COLO829 (cell line): ENCODE measurements at places on chromosomes 5 and 9.

DNA sequence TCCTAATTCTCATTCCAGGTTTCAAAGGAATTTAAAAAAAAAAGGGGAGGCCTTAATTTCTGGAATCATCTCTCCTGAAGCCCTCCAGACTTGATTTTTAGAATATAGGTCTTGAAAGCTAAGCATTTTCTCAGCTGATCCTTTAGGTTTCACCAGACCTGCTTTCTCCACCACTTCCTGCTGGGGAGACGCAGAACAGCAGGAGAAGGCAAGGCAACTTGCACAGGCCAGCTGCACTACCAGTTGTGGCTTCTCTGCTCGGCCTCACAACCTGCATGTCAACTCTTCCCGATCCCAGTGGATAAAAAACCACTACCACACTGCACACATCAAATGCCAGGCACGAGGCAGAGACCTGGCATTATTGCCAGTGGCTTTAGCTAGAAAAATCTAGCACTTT, 119.8 kb downstream of the SIL1 start:
- no peak for DNase-seq

- no peak for DNase-seq
These were observed 13.7 kb upstream of the CXCL14 start for GRCh38 chr5:135592312-135593045.

- DNase-seq = no peak
These were observed 25.5 kb downstream of the AGTPBP1 start for GRCh38 chr9:85716031-85716877.

DNA sequence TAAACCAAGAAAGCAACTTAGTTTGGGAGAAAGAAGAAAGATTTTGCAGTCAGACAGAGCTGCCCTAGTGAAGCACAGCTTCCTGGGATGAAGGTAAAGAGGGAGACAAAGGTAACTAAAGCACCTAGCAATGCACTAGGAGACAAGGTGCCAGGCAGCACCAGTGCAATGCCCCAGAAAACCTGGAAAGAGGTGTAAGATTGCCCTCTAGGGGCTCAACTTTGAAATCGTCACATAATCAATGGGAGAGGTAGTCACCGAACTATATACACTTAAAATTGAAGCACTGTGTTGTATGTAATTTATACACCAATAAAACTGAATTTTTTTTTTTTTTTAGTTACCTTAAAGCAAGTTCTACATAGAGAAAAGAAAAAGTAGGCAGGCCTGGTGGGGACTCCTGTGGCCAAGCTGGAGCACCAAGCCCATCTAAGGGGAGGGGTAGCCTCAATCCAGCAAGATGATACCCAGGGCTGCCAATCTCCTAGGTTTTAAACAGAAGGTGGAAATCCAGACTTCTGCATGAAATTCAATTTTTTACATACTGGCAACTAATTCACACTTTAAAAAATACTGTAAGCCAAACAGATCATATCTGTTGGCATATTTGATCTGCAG, 48.2 kb downstream of the CDK5RAP2 start:
- DNase-seq = peak; percentile 34

DNA sequence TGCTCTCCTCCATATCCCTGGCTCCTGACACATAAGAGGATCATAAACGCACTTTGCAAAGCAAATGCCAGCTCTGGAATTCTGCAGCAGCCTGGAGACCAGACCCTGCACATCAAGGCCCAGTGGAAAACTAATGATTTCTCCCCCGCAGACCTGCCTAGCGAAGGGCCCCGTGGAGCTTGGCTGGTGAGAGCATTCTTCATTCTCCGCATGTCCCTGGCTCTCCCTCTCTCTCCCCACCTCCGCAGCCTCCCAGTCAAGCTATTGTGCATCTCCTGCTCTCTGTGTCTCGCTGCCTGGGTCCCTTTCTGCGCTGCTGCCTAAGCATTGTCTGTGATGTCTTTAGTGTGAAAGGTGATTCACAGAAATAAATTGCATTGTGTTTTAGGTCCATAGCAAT, 46.7 kb downstream of the GRIA1 start:
- DNase-seq = no peak

DNA sequence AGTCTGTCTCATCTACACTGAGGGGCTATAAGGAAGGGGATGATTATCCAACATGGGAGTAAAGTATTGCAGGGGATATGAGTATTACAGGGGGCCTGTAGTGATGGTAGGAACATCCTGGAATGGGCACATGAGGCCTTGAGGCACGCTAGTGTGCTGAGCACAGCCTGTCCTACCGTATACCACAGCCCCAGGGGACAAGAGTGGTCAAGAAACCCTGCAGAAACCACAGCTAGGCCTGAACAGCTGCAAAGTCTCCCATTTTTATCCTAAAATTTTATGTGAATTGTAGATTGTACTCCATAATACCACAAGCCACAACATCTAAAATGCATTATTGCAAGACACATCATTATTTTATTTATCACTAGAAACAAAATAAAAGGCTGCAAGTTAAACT, 136.3 kb upstream of the ASTN2 start:
- DNase-seq = no peak

DNA sequence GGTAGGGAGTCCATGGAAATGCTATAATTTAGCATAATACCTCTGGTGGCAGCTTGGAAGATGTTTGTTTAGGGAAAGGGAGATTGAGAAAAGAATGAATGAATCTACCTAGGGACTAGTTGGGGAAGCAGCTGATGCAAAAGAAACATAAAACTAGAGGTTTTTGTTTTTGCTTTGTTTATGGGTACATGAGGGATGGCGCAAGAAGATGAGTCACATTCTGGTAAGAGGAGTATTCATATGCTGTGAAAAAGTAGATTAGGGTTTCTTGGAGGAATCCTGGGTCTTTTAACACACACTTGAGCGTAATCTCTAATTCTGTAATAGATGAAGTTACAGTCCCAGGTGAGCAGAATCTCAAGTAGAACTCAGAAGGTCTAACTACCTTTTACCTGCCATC, 17.1 kb downstream of the C9orf43 start:
- no peak for DNase-seq

DNA sequence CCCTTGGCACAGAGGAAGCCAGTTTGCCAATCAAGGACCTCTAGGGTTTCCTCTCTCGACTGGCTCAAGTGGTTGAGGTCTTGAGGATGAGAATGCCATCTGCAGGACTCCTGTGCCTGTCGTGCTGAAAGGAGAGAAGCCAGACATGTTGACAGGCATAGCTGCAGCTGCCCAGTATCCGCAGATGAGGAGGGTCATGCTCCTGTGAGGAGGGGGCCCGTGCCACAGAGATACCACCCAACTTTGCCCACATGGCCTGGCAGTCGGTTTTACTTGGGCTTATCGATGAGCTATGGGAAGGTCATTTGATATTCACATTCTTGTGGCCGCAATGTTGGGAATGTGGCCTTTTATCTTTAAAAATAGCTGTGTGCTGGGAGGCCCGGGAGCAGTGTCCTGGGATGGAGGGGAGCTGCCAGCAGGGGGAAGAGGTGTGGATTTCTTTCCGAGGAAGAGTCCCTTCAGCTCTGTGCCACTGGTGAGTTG, 17.4 kb downstream of the FRMPD1 start:
- no peak for DNase-seq

GRCh38 chr5:104347119-104347708, 784.6 kb upstream of the NUDT12 start:
- no peak for DNase-seq

- no peak for DNase-seq
These were observed 12.0 kb downstream of the SNX18 start for GRCh38 chr5:54529565-54529964.

DNA sequence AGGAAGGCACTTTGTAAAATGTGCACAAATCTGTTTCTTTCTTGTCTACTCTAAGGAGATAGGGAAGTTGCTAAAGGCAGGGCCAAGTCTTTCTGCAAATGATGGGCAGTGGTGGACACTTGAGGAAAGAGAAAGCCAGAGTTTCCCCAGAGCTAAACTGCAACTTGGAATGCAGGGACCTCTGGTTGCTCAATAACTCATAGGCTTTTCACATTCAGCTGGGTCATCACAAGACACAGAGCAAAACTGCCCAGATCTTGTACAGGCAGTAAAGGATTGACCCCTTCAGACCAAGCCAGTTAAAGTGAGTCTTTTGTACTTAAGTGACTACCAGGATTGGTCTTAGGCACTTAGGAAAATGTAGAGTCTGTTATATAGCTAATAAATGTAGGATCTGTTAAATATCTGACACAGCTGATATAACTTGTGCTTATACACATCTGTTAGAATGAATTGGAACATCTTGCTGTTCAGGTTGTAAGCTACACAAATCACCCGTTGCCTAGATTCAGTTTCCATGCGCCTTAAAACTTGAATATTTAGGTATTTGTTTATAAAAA, 13.5 kb upstream of the AGXT2 start:
- DNase-seq = no peak

DNA sequence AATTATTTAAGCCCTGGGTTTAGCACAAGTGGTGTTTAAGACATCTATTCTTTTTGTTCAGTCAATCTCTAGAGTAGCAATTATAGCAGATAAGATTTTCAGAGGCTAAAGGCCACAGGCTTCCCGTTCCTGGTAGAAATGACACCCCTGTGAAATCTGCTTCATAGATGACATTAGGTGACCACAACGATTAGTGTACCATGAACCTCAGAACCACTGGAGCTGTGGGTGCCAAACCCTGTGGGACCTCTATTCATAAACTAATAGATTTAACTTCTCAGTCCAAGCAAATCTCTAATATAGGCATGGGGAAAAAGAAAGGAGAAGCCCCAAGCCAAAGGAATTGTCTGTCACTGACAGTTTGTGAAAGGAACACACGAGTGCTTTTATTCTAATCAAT, 207.4 kb downstream of the ARRDC3 start:
- no peak for DNase-seq

GRCh38 chr5:159786901-159787691, 129.2 kb upstream of the ADRA1B start:
- no peak for DNase-seq

DNA sequence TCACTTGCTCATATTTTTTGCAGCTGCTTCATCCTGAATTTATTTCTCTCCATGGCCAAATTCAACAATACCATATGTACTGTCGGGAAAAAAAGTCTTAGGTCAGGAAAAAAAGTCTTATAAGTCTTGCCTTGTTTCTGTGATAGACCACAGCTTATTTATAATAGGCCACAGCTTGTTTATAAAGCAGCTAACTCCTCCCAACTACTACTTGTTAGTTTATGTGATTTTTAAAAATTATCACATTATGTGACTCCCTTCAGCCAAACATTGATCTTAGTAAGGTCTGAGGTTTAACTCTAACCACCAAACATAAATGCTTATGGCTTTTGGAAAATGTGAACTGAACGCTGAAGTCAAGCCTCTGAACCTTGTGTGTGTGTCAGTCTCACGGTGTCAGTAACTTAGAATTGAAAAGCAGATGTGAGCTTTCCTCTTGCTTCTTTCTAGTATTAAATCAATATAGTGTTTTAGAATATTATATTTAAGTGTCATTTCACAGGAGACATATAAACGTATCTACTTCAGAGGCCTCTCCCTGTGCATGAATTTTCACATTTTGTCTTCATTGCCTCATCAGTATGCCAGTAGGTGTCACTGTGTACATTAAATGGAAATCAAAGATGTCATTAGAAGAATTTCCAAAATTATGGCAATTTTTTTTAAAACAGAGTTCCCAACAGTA, 51.3 kb downstream of the SNX24 start:
- no peak for DNase-seq

DNA sequence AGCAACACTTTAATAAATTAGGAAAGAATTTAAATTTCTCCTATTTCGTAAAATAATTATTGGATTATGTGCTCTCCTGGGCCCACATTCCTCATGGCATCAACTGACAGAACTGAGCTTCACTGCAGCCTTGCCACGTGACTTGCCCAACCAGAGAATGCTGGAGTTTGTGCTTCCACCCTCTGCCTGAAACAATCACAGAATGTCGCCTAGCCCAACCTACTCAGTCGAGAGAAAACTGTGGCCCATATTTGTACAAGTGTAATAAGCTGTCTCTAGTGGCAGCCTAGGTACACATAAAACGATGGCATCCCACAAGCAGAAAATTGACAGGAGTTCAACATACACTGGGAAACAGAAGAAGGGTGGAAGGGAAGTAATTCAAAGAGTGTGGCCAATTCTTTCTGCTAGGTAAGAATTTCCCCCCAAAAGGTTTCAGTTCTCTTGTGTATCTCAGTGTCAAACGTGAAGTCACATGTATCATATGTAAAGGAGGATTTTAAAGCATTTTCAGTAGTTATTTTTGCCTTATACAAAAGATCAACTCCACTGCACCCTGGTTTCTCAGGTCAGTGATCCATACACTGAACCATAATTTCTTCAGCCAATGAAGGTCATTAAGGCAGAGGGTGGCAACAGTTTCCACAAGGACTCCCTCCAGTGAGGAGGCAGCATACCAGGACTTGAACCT, 41.7 kb downstream of the ZNF608 start:
- no peak for DNase-seq

GRCh38 chr5:18375641-18376040, 741.4 kb downstream of the TAF11L14 start:
- no peak for DNase-seq

GRCh38 chr9:125633116-125633745, 73.8 kb downstream of the MAPKAP1 start:
- no peak for DNase-seq

DNA sequence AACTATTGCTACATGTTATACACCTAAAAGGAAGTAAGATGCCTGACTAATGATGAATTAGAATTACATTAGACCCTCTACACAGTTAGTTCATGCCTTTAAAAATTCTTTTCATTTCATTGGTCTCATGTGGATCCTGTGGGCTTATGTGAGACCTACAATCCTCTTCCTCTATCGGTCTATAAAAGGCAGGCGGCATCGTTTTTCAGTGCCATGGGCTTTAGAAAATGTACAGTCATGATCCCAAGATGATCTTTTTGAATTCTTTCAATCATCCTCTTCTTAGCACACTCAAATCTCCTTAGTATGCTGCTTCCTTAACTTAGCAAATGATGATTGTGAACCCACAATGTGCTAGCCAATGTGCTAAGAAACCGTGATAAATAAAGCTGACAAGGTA, 193.9 kb downstream of the ZNF608 start:
- DNase-seq = no peak

DNA sequence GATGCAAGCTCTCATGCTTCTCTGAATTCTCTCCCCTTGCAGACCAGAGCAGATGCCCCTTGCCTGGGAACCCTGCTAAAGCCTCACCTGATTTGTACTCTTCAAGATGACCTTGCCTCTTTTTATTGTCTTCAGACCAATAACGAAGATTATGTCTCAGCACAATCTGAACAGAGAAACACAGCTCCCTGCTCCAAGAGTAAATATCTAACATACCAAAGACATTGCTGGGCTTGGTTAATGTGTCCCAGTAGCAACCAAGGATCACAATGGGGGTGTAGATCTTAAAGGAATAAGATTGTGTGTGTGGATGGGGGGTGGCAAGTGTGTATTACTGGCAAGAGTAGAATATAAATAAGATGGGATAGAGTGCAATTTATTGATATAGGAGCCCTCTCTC, 67.6 kb upstream of the LHFPL2 start:
- no peak for DNase-seq

GRCh38 chr9:136003411-136004218, 42.4 kb upstream of the UBAC1 start:
- DNase-seq = no peak

GRCh38 chr5:83440826-83441225, 30.7 kb upstream of the VCAN start:
- DNase-seq = no peak

- no peak for DNase-seq
These were observed 70.1 kb upstream of the NXNL2 start for GRCh38 chr9:88464851-88465250.
